SK-N-SH (cell line): ENCODE measurements at places on chromosomes 5 and 9. TPM values are rescaled to one million over a fixed set of nuclear protein-coding genes. Genes with fewer than 3 reads are reported as not detected.

- no peak for DNase-seq
These were observed 1162.5 kb upstream of the DMAC1 start for GRCh38 chr9:8962084-8962483.

- no peak for DNase-seq
These were observed 109.3 kb upstream of the APC start for GRCh38 chr5:112628214-112628980.

DNA sequence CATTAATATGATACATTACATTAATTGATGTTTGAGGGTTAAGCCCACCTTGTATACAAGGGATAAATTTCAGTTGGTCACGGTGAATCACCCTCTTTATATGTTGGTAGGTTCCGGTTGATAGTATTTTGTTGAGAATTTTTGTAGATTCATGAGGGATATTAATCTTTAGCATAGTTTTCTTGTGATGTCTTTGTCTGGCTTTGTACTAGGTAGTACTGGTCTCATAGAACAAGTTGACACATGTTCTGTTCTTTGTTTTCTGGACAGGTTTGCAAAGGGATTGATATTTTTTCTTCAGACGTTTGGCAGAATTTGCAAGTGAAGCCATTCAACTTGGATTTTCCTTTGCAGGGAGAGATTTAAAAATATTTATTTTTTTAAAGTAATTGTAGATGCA, 49.1 kb upstream of the CLK4 start:
- DNase-seq, result no peak

DNA sequence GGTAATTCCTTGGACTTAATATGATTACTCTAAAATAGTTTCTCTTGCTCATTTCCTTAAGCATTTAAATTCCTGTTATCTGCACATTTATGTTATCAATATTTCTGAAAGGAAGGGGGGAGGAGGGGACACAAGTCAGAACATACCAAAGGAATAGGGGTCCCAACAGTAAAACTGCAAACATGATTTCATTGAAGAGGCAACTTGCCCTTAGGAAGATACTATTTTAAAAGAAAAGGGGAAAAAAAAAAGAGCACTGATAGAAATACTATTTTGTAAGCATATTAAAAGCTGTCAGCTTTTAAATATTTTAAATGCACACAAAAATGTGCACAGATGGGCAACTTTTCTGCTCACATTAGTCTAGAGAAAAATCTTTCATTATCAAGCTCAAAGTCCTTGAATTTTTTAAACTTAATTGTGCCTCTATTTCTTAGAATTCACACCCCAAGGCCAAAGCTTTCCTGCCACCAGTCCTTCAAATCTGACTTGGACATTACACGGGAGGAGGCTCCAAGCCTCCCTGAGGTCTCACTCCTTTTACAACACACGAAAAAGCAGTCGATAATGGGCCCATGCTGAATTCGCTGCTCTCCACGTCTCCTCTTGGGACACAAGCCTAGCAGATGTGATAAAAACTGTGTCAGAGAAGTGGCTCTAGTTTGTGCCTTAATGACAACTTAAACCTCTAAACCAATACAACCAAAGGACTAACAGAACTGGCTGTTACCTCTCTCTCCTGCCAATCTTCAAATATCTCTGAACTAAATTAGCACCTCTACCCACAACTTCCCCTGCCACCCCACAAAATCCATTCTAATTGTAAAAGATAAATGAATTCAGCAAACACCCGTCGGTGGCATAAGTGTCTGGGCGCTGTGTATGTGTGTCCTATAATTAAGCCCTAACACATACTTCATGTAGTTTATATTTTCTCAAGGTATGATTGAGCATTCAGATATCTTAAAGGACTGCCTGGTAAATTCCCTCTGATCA, 154.3 kb downstream of the DENND1A start:
- DNase-seq, result no peak

DNA sequence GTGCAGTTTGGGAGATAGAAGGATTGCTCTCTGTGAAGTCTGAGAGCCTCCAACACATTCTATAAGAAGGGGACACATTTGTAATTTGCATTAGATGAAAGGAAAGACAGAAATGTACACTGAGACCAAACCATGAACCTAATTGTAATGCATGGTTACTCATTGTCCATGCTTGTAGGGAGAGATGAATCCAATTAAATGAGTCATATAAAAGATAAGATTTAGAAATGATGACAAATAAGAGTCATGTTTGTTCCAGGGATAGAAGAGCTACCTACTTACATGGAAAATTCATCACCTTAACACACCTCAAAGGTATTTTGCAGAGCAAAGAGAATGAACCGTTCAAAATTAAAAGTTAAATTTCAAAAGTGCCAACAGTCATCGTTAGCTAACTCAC, 85.1 kb downstream of the FBXL7 start:
- DNase-seq, result no peak

- DNase-seq, result no peak
These were observed 78.5 kb upstream of the EPB41L4B start for GRCh38 chr9:109399258-109399767.

Gene OLFML2A
- polyA plus RNA-seq, result 4.8 and 7.7 TPM in 2 replicates

DNA sequence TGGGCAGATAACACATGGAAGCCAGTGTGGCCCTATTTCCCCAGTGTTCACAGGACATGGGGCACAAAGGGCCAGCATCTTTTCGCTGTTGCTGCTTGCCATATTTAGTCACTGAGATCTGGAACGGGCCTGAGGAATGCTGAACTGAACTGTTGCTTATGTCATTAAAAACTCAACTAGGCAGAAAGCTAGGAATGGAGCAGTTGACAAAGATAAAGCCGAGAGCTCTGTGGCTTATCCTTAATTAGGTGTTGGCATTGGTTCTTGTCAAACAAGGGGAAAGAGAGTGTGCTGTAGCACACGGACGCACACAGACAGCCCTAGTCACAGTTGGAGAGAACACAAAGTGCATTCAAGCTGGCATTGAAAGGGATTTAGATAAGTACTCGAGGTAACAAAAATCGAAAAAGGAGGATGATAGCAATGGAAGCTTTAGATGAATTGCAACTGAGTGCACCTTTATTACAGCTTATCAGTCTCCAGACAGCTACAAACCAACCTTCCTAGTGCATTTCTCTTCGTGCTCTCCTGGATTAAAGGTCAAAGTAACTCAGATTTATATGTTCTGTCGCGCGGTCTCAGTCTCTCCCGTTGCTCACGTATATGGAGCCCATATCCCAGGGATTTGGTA, 450.2 kb upstream of the ZNF608 start:
- DNase-seq, result no peak

GRCh38 chr9:30796764-30797163, 1587.7 kb upstream of the ACO1 start:
- no peak for DNase-seq

GRCh38 chr9:89317282-89317681, 1.0 kb upstream of the SECISBP2 start:
- no peak for DNase-seq
